ENCODE measurements at places on chromosomes 7 and 10.

DNA sequence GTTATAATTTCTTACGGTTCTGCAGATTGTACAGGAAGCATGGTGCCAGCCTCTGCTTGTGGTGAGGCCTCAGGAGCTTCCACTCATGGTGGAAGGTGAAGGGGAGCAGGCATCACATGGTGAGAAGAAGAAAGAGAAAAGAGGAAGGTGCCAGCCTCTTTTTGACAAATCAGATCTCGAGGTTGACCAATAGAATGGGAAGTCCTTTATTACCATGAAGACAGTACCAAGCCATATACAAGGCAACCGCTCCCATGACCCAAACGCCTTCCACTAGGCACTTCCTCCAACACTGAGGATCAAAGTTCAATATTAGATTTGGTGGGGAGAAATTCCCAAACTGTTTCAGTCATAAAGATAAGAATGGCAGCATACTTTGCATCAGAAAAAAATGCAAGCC lies 502.8 kb downstream of the GLRX3 start:
- no peak for DNase-seq

DNA sequence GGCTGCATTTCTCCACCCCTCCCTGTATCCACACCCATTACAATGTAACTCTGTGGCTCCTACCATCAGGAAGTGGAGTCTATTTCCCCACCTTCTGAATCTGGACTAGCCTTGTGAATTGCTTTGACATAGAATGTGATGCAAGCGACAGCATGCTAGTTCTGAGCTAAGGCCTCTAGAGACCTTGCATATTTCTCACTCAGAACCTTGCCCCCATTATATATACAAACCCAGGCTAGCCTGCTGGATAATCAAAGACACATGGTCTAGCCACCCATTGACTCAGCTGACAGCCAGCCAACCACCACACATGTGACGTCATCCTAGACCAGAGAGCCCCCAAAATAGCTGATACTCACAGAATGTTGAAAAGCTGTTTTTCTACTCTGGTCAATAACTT lies 77.9 kb downstream of the CCDC71L start:
- no peak for DNase-seq

DNA sequence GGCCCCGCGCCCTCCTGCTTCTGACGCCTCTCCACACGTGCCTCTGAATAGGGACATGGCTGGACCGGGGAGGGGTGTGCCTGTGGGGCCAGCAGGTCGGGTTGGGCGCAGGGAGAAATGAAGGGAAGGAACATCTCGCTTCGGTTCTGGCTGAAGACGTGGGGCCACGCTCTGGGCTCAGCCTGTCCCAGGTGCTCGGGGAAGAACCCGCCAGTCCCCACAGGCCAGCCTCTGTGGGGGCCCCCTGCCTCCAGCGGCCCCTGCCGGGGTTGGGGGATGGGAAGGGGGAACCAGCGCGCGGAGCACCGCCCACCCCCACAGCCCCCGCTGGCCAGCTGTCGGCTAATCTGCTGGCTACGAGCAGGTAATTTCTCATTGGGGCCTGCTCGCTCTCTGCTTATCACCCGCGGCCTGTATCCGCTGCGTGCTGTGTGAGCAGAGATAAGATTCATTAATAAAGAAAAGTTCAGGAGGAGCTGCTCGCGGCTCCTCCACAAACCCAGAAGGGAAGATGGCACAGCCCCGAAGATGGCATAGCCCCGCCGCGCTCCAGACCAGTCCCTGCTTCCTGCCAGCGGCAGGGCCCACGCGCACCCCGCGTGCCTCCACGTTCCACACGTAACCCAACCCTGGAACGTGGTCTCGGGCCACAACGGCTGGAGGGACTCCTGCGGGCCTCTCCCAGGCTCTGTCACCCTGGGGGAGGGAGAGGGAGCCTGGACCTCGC lies 186.2 kb downstream of the ELFN1 start:
- no peak for DNase-seq

DNA sequence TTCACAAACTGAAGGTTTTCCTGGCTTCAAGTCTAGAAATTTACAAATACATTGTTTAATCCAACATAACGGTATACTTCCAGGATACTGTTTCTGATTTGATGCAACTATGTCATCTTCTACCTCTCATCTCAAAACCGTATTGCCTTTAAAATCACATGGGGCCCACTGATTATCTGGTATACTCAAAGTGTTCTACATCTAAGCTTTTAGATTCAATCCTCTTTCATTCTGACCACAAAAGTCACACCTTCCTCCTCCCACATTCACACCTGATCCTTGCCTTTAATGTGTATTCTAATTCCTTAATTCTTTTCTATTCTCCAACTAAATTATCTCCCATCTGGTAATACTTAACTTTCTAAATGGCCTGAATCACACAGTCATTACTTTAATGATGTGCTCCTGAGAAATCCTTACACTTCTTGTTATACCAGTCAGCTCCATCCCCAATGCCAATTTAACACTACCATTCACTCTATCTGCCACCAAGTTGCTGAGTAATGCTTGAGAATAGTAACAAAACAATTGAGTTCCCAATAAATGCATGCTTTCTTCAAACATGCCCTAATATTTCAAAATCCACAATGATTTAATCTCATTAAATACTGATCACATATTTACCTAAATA lies 13.0 kb downstream of the ATAD1 start:
- no peak for DNase-seq

- no peak for DNase-seq
These were observed 2.7 kb downstream of the FRAT1 start for GRCh38 chr10:97321804-97322190.

DNA sequence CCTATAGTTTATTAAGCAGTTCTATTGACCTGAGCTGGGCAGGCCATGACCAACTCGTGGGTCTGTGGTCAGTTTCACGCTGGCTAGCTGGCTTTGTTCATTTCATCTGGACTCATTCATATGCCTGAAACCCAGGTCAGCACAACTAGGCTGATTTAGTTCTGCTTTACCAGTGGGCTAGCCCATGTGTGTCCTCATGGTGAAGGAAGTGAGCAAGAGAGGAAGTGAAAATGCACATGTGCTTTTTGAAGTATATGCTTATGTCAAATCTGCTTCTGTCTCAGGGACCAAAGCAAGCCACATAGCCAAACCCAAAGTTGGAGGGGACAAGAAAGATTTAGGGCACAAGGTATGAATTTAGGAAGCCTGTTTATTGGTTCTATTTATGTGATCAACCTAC lies 154.5 kb downstream of the RNF133 start:
- no peak for DNase-seq
